ENCODE measurements at places on chromosomes 2 and 18.
A peak's percentile ranks its signal among the peaks of the same experiment; 100 is the strongest.

GRCh38 chr2:240226672-240227537 lies 86.4 kb upstream of the OTOS start:
- peak; percentile 23 for DNase-seq

GRCh38 chr2:47145466-47145865 lies 9.6 kb downstream of the STPG4 start:
- no peak for DNase-seq

GRCh38 chr2:230925443-230925878 lies 419 bp upstream of the GPR55 start:
- no peak for DNase-seq

DNA sequence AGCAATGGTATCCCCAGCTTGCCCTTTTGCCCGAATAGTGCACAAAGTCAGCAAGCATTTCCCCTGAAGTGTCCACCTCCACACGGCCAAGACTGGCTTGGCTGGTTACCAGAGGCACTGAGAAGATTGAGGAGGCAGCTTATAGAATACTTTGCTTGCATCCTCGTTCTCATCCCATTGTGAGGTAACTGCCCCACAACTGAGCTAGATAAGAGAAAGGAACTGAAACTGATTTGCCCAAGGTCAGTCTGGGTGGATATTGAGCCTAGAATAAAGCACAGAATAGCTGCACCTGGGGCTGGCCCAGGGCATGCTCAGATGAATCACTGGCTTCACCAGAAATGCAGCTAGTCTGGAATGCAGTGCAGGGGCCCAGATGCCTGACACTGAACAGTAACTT lies 32.7 kb upstream of the MAP4K3 start:
- no peak for DNase-seq

- DNase-seq, result no peak
Measured at GRCh38 chr2:40168032-40168431, 283.9 kb downstream of the SLC8A1 start.

GRCh38 chr18:12754511-12754910 lies 51.7 kb downstream of the PSMG2 start:
- no peak for DNase-seq

All from CD8-positive, alpha-beta memory T cell (primary cell).